ENCODE measurements at places on chromosomes 1 and 21.
A peak's percentile ranks its signal among the peaks of the same experiment; 100 is the strongest.

- peak; percentile 78 for DNase-seq
Observed at GRCh38 chr1:179146911-179147310, 65.0 kb downstream of the TOR3A start.

- no peak for DNase-seq
Observed at GRCh38 chr21:43908167-43908566, 43.1 kb downstream of the AGPAT3 start.

DNA sequence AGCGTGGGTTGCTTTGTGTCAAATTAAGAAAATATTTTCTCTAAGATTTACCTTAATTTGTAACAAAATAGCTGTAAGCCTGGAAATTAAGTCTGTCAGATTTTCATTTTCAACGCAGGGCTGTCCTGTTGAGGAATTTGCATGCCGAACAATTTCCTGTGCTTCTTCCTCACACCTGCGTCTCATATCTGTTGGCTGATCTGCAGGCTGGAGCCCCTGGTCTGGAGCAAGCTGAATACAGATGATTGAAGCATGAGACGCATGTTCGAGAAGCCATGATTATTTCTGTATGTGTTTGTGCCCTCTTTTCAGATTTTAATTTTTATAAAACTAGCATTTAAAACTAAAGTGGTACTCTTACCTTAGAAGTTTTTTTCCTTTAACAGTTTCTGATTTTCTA is 9.8 kb downstream of the MIXL1 start:
- DNase-seq, result no peak

GRCh38 chr1:233289676-233290075 is 5.8 kb downstream of the PCNX2 start:
- no peak for DNase-seq

GRCh38 chr1:5548266-5548665 is 444.0 kb downstream of the NPHP4 start:
- peak; percentile 4 for DNase-seq

DNA sequence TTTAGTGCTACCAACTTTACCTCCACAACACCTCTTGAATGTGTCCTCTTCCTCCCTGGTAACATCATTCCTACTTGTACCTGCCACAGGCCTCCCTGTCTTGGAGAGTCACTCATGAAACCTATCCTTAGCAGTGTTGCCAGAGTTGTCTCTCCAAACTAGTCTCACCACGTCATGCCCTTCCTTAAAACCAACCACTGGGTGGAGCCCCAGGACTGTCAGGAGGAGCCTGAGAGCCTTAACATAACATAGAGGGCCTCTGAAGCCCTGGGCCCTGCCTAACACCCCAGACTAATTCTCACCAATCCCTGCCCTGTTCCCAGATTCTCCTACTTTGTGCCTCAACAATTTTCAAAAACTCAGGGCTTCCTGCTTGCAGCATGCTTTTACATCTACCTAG is 65.3 kb downstream of the ZNF697 start:
- peak; percentile 73 for DNase-seq
